Activated CD4-positive, alpha-beta T cell treated with anti-CD3 and anti-CD28 coated beads, Interleukin-2, amount 10 ng/mL, durations not matched to agents 7 days and 5 days (primary cell): ENCODE measurements at places on chromosomes 6 and 20. TPM values are rescaled to one million over a fixed set of nuclear protein-coding genes. Genes with fewer than 3 reads are reported as not detected.

TCF19 gene
- total RNA-seq = 86.3 TPM

HFE gene
- total RNA-seq = 3.0 TPM

ROMO1 gene
- total RNA-seq = 55.0 TPM

TMEM14A gene
- 22.5 TPM for total RNA-seq

FKBP1C gene
- 0.92 TPM for total RNA-seq

CHRNA4 gene
- not detected for total RNA-seq

AVP gene
- total RNA-seq = not detected

TCF15 gene
- not detected for total RNA-seq

- peak overlapping the region; percentile 94 for H3K27ac ChIP-seq
- DNase-seq = no peak
- H3K4me1 ChIP-seq = peaks cover 39% of the 10 kb centered on the region
- H3K27me3 ChIP-seq = no peaks in the 10 kb centered on the region
- H3K4me3 ChIP-seq = peak overlapping the region; percentile 95
Measured at GRCh38 chr6:33390767-33391277, 801 bp upstream of the KIFC1 start.

DNA sequence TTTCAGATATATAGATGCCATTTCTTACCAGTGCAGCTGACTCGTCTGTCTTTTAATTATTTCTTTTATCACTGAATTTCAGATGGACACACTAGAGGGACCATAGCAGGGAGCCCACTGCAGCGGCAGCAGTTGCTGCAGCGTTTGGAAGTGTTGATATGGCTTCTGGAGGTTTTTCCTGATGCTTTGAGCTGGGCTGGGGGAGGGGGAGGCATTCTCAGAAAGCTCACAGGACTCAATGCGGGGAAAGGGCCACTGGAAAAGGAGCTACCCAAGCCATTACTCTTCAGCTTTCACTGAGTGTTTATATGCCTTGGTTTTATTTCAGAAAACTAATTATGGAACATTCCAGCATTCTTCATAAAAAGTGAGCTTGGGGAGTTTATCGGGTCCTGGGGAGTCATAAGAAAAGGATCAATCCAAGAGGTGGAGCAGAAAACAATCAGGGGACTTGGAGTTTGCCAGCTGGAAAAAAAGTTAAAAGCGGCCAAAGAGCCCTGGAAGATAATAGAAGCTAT lies 740.4 kb upstream of the FLRT3 start:
- H3K36me3 ChIP-seq = no peaks in the 10 kb centered on the region
- H3K27me3 ChIP-seq = no peaks in the 10 kb centered on the region
- no peak for DNase-seq
- no peaks in the 10 kb centered on the region for H3K4me1 ChIP-seq
- no peak overlapping the region for H3K27ac ChIP-seq

DNA sequence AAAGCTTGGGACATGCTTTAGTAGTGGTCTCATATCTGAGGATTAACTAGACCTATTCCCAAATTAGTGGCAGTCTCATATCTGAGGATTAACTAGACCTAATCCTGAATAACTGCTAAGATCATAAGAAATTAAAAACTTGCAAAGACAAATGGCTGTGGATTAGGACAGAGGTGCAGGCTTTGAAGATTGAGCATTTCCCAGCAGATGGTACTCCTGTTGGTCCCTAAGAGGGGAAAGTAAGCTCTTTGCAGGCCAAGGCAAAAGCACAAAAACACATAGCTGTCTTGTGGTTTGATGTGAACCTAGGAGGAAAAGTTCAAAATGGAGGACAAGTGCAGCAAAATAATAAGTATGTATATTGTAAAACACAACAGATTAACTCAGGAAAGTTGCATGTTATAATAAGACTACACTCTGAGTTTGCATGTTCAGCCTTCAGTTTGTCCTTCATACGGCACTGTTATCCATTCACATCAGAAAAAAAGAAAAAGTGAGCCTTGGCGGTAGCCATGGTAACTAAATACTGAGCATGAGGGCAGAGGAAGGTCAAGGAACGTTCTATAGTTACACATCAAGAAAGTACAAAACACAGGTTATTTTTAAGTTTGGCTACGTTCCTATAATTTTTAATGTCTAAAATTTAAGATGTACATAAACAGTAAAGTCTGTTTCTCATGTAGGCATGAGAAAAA lies 62.8 kb downstream of the FILIP1 start:
- H3K27ac ChIP-seq = no peak overlapping the region
- peaks cover 1% of the 10 kb centered on the region for H3K27me3 ChIP-seq
- no peak overlapping the region for H3K4me3 ChIP-seq
- DNase-seq = no peak

DNA sequence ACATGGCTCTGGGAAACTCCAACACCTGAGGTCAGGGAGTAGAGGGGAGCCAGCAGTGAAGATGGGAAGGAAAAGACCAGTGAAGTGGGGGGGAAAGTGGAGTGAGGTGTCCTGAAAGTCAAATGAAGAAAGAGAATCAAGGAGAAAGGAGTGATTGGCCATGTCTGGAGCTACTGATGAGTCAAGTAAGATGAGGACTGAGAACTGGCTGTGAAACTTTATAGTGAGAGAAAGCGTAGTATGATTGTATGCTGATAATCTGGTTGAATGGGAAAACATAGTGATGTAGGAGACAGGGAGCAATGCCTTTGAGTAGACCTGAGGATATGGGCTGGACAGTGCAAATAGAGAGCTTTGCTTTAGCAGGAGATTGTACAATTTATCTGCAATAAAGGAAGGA lies 183.6 kb upstream of the GMDS start:
- no peak overlapping the region for H3K4me3 ChIP-seq
- no peak for DNase-seq
- no peaks in the 10 kb centered on the region for H3K27me3 ChIP-seq
- no peaks in the 10 kb centered on the region for H3K4me1 ChIP-seq

- H3K27me3 ChIP-seq = peaks cover 42% of the 10 kb centered on the region
- no peak within 1 kb of the TSS for H3K4me3 ChIP-seq
- no peak for DNase-seq
- H3K4me1 ChIP-seq = no peaks in the 10 kb centered on the region
- H3K27ac ChIP-seq = no peak within 1 kb of the TSS
- H3K36me3 ChIP-seq = no peaks in the 10 kb centered on the region
Measured at GRCh38 chr6:114342826-114343781, at the start of gene HS3ST5. TSS of gene HS3ST5 (minus strand) at chr6:114343023. CDS start at chr6:114062845, 280,178 bp downstream.

GRCh38 chr6:47098570-47098993 lies 56.5 kb upstream of the ADGRF1 start:
- no peak for DNase-seq
- H3K27me3 ChIP-seq = peaks cover 2% of the 10 kb centered on the region
- no peak overlapping the region for H3K4me3 ChIP-seq
- H3K27ac ChIP-seq = no peak overlapping the region
- no peaks in the 10 kb centered on the region for H3K4me1 ChIP-seq

DNA sequence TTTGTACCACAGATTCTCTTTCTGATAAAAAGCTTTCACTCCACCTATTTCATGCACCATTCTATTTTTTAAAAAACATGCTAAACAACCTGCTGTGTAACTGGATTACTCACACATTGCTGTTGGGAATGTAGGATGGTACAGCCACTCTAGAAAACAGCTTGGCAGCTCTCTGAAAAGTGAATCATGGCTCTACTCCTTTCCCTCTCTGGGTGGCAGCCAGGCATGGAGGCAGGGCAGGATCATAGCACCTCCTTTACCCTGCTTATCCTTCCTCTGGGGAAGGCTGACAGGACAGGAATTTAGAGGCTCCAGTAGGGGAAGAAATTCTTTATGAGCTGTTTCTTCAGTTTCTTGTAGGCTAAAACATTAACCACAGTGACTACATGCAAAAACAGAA lies 6.7 kb upstream of the VNN2 start:
- no peak for DNase-seq
- H3K4me1 ChIP-seq = peaks cover 36% of the 10 kb centered on the region
- H3K36me3 ChIP-seq = peaks cover 5% of the 10 kb centered on the region

DNA sequence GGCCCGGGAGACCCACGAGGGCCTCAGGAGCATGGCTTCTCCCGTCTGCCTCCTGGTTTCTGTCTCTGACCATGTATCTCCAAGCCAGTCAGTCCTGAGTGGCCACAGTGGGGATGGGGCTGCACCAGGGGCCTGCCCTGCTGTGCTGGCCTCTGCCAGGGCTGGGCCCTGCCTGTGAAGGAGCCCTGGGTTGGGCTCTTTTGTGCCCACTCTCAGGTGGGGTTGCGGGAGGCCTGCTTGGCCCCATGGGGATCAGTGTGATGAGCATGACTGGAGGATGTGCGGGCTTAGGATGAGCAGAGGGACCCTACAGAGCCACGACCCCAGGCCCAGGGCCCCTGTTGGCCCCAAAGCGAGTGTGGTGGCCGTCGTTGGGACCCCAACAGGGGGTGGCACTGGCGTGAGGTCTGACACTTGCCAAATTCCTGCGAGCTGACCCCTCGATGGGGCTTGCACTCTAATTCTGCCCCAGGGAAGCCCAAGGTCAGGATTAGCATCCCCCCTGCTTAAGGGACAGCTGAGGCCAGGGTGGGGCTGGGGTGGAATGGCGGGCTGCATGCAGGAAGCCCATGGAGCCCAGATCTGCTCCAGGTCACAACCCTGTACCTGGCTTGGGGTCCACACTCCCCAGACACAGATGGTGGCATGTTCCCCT lies 90.0 kb upstream of the BHLHE23 start:
- no peak overlapping the region for H3K27ac ChIP-seq
- DNase-seq = no peak
- H3K4me1 ChIP-seq = peaks cover 3% of the 10 kb centered on the region
- no peaks in the 10 kb centered on the region for H3K36me3 ChIP-seq

- peaks cover 2% of the 10 kb centered on the region for H3K4me1 ChIP-seq
- H3K27ac ChIP-seq = no peak overlapping the region
- H3K36me3 ChIP-seq = no peaks in the 10 kb centered on the region
- peaks cover 19% of the 10 kb centered on the region for H3K27me3 ChIP-seq
- no peak for DNase-seq
- H3K4me3 ChIP-seq = no peak overlapping the region
Measured at GRCh38 chr20:34143951-34144350, 31.9 kb upstream of the EIF2S2 start.

DNA sequence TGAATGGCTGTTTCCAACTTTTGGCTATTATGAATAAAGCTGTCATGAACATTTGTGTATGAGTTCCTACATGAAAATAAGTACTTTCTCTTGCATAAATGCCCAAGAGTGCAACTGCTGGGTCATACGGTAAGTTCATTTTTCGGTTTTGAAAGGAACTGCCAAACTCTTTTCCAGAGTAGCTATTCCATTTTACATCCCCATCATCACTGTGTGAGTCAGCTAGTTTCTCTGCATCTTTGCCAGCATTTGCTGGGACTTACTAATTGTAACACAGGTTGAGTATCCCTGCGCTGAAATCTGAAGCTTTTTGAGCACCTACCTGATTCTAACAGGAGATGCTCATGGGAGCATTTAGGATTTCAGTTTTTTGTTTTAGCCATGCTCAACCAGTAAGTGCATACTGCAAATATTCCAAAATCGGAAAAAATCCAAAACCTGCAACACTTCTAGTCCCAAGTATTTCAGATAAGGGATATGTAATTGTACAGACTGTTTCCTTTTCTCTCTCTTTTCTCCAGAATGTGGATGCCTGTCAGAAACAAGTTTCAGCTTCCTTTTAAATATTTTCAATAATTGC lies 118.4 kb downstream of the DTNBP1 start:
- H3K27me3 ChIP-seq = no peaks in the 10 kb centered on the region
- no peak overlapping the region for H3K4me3 ChIP-seq
- H3K36me3 ChIP-seq = peaks cover 9% of the 10 kb centered on the region
- no peaks in the 10 kb centered on the region for H3K4me1 ChIP-seq
- H3K27ac ChIP-seq = no peak overlapping the region

- peaks cover 36% of the 10 kb centered on the region for H3K4me1 ChIP-seq
- peaks cover 3% of the 10 kb centered on the region for H3K27me3 ChIP-seq
- peak; percentile 94 for DNase-seq
- peak within 1 kb of the TSS; percentile 79 for H3K4me3 ChIP-seq
- H3K36me3 ChIP-seq = peaks cover 20% of the 10 kb centered on the region
Measured at GRCh38 chr20:49187851-49188641, at the start of gene STAU1. TSS of gene STAU1 (minus strand) at chr20:49188334. CDS start at chr20:49166201, 22,133 bp downstream.

GRCh38 chr6:95548188-95548786 lies 29.0 kb upstream of the MANEA start:
- no peaks in the 10 kb centered on the region for H3K4me1 ChIP-seq
- H3K36me3 ChIP-seq = no peaks in the 10 kb centered on the region
- DNase-seq = no peak
- H3K27me3 ChIP-seq = no peaks in the 10 kb centered on the region
- H3K27ac ChIP-seq = no peak overlapping the region
- no peak overlapping the region for H3K4me3 ChIP-seq

- H3K36me3 ChIP-seq = peaks cover 80% of the 10 kb centered on the region
- no peak overlapping the region for H3K4me3 ChIP-seq
- no peak for DNase-seq
- peak overlapping the region; percentile 70 for H3K27ac ChIP-seq
Measured at GRCh38 chr6:106534564-106534982, 94.7 kb downstream of the RTN4IP1 start.

- no peak overlapping the region for H3K4me3 ChIP-seq
- DNase-seq = no peak
- peaks cover 4% of the 10 kb centered on the region for H3K4me1 ChIP-seq
- H3K27me3 ChIP-seq = peaks cover 3% of the 10 kb centered on the region
- no peak overlapping the region for H3K27ac ChIP-seq
- H3K36me3 ChIP-seq = no peaks in the 10 kb centered on the region
Measured at GRCh38 chr6:33983109-33983716, 162.7 kb downstream of the GRM4 start.

GRCh38 chr20:17619351-17620093 lies 49.6 kb downstream of the DSTN start:
- H3K4me3 ChIP-seq = no peak overlapping the region
- H3K4me1 ChIP-seq = peaks cover 5% of the 10 kb centered on the region
- no peaks in the 10 kb centered on the region for H3K27me3 ChIP-seq
- no peak for DNase-seq
- no peaks in the 10 kb centered on the region for H3K36me3 ChIP-seq

DNA sequence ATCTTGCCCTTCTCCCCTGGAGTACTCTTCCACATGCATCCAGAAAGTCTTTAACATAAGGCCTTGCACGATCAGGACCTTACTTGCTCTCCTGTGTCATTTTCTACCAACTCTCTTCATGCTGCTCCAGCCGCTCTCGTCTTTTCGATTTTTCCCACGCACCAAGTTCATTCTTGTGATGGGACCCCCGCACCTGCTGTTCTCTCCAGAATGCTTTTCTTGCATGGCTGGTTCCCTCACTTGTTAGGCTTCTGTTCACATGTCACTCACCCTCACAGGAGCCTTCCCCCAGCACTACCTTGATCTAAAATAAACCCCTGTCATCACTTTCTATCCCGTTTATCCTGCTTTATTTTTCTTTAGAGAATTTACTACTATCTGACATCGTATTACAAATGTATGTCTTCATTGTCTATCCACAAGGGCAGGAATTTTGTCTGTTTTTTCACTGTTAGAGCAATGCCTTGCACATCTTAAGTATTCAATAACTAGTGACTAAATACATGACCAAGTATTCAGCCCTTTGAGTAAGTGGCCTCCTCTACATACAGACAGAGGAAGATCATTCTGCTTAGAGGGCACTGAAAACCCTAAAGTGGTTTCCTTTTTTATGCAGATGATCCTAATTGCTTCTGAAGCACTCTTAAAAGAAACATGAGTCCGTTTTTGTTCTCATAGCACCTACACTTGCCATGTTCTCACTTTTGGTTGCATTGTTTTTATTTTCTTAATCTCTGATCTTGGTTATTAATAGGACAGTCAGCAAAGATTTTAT lies 166.9 kb downstream of the SLC16A10 start:
- H3K27ac ChIP-seq = no peak overlapping the region
- peaks cover 9% of the 10 kb centered on the region for H3K4me1 ChIP-seq
- peaks cover 5% of the 10 kb centered on the region for H3K27me3 ChIP-seq
